ENCODE measurements at places on chromosomes 12 and 14.

GRCh38 chr12:63317880-63318279, 166.9 kb upstream of the AVPR1A start:
- no peak for DNase-seq

DNA sequence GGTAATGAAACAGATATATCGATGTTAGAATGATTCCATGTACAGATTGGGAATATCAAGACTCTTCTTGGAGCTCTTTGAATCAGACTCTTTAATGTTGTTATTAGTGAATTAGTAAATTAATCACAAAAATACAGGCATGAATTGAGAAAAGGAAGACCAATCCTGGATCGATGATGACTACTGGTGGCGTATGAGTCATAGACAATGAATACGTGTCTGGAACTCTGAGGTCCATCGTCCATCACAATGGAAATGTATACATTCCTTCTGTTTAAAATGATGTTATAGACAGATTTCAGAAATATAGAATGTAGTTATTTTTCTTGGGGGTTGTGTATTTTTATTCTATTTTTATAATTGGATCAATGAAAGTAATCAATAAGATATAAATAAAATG, 80.2 kb upstream of the RTL1 start:
- DNase-seq = no peak

DNA sequence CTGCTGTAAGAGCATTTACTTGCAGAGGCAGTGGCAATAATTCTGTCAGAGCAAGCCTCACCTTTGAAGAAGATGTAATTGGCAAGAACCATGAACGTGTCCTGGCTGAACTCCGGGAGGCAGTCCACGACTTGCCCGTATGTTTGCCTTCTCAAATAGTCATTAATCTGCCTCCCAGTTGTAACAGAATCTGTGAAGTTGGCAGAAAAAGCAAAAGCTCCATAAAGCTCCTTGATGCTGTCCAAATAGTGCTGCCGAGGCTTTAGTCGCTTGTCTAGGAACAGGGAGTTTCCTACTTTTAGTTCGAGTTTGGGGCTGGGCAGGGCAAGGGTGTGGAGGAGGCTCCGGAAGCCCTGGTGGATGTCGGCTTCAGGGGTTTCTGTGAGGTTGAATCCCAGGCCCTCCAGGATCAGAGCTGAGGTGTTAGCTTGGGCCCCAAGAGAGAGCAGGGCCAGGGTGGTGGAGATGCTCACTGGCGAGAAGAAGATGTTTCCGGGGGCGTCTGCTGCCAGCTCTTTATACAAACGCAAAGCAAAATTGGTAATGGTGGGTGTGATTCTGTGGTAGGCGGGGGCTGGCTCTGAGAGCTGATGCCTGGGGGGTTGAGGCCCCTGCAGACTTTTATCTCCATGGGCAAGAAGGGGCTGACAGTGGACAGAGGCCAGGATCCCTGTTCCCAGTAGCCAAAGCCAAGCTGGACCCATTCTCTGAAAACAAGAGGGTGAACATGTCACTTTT, 4.4 kb downstream of the SERPINA11 start:
- no peak for DNase-seq

DNA sequence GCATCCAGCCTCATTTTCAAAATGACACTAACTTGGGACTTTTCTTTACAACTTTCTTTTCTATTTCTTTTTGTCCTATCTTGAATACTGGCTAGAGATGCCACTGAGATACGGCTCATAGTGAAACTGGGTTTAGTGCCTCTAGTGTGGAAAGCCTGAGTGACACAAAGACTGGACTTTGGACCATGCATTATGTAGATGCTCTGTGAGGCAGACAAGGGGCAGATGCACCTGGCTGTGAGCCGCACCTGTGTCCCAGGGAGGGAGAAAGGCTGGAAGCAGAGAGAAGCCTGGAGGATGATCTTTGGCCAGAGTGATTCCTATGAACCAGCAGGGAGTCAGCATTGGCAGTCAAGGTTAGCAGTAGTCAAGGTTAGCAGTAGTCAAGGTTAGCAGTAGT, 852.3 kb upstream of the TMEM132C start:
- no peak for DNase-seq

DNA sequence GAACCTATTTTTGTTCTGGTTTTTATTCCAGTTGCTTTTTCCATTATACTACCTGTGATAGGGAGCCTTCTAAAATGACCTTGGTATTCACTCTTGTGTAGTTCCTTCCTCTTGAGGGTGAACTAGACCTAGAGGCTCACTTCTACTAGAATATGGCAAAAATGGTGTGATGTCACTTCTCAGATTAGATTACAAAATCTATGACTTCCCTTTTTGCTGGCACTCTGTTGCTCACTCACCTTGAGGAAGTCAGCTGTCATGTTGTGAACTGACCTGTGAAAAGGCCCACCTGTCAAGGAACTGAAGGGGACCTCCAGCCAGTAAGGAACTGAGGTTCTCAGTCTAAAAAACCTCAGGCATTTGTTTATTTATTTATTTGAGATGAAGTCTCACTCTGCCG, 5.7 kb downstream of the MIPOL1 start:
- no peak for DNase-seq

- no peak for DNase-seq
Observed at GRCh38 chr14:47976139-47976538, 300.7 kb upstream of the MDGA2 start.

DNA sequence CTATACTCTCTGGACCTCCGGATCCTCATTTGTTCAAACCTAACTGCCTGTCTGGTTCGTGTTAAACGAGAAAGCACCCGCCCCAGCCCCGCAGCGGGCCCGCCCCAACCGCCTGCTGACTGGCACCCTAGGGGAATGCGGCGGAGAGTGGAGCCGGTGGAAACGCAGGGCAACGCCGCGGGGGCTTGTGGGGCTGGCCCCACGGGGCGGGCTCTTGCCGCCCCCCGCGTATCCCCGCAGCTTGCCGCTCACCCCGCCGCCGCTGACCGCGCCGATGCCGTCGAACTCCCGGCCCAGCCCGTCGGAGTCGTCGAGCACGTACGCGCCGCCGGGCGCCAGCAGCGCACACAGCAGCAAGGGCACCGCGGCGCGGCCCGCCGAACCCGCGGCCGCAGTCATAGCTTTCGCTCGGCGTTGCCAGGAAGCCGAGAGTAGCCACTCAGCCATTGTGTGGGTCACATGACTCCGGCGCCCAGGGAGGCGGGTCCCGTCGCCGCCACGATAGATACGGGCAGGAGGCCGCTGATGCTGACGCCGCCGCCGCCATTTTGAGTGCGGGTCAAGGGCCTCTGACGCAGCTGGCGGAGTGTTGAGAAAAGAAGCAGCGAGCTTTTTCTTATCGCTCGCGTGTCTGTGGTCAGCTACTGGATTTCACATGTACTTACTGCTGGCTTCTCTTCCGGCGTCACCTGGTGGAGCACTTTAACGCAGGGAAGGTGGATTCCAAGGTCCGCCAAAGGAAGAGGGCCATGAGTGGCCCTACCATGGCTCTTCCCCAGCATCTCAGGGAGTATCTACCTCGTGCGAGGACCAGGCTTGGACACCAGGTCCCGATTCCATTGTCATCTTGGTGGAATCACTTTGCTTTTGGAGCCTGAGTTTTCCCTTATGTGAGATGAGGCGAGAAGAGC, at the start of gene GALC:
TSS of gene GALC (minus strand) at position 465 of the 911 bp plus-strand sequence. CDS start at position 447, 18 bp downstream.
- DNase-seq = peak; percentile 14

- DNase-seq = no peak
Observed at GRCh38 chr14:95068521-95068920, 88.8 kb downstream of the DICER1 start.

DNA sequence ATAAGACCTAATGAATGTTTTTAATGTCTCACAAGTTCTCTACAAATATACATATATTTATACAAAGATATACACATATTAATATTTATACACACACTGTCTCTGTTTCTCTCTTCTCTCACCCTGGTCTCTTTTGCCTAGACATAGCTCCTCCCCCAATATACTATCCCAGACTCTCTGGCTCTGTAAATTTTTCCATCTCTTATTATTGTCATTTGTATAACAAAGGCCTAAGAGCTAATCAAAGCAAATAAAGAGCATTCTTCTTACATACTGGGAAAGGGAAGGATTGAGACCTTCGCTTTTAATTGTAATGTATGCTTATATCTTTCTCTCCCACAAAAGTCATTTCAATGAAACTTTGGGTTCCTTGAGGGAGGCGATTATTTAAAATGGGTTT, 318.1 kb downstream of the ADAMTS20 start:
- no peak for DNase-seq

GRCh38 chr12:69447892-69448291, 22.3 kb upstream of the FRS2 start:
- no peak for DNase-seq

DNA sequence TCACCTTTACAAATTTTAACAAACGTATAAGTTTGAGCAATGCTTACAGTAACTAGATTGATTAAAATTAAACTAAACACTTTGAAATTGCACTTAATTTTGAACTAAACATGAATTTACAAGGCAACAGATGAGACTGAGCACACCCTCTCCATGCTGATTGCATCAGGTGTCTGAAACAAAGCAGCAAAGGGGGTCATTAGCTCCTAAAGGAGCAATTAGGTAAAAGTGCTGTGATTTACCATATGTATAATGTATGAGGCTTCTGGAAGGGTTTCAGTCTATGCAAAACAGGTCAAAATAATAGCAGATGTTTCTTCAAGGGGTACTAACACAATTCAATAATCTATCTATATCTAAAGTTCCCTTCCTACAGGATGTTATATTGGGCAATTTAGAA, 98.8 kb upstream of the LMNTD1 start:
- no peak for DNase-seq

DNA sequence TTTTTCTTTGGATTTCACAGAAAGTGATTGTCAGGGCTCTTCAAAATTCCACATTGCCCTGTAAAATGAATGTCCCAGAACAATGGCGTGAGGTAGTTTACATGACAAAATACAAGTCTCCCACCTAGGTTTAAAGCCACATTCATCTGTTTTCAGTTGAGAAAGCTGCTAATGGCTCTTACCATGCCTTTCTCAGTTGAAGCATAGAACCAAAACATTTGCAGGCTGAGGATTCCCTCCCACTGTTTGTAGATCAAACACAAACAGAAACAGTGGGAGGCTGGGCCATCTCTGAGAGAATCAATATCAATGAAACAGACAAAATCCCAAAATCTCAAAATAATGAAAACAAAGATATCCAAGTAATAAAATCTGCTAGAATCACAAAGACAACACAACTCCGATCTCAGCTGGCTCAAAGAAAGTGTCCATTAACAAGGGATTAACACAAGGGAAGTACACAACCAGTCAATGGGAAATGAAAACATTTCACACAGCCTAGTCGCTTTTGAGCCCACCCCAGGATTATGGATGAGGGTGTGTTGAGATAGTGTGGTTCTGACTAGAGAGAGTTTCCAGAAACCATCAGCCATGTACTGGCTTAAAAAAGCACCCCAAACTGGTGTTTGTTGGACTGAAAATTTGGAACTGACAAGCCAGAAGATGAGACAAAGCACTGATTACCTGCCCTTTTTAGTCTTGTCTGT, 54.5 kb upstream of the TMEM260 start:
- no peak for DNase-seq

GRCh38 chr12:101297661-101298060, 17.8 kb downstream of the UTP20 start:
- DNase-seq = no peak

DNA sequence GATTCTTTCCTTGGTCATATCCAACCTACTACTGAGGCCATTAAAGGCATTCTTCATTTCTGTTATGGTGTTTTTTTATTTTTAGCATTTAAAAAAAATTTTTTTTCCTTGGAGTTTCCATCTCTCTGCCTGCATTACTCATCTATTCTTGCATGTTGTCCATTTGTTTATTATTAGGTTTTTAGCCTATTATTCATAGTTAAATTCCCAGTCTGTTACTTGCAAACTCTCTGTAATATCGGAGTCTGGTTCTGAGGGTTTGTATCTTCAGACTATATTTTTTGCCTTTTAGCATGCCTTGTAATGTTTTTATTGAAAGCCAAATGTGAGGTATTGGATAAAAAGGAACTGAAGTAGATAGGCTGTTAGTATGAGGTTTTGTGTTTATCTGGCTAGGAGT, 284.3 kb downstream of the FUT8 start:
- DNase-seq = no peak

GRCh38 chr14:51097287-51097686, 2.4 kb upstream of the TRIM9 start:
- no peak for DNase-seq

GRCh38 chr12:54049108-54049507, 4.5 kb upstream of the HOXC4 start:
- DNase-seq = no peak

GRCh38 chr14:94680862-94681288, 68.7 kb downstream of the SERPINA3 start:
- DNase-seq = no peak

GRCh38 chr14:93984987-93985410, 8.6 kb upstream of the ASB2 start:
- DNase-seq = peak; percentile 35

DNA sequence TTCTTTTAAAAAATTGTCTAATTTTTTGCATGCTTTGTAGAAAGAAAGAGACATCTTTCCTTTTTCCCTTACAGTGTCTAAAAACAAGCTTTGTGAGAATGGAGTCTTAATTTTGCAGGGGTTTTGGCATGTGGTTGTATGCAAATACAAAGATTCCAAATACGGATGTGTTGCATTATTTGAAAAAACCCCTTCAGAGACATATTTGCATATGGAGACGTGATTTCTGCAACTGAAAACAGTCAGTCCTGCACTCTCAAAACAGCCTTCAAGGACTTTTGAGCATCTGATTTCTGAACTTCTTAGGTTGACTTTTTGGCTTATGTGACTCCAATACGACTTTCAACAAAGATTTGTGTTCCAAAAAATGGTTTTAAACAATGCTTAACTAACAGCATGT, 7.8 kb downstream of the IRAK3 start:
- DNase-seq = no peak

DNA sequence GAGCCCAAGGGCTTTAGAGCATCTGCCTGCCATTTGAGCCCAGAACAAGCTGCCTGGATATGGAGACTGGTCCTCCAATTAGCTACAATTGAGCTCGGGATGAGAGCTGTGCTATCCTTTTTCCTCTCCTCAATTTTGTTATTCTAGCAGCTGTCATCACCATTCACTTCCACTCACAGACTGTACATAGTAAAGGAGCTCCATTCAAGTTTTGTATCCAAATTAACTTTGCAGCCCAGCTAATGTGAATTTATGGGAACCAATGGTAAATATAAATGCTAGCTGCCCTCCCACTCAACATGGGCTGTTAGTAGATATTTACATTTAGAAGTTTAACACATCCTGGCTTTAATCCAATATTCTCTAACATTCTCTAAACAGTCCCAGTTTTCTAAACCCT, 44.6 kb downstream of the BMP4 start:
- no peak for DNase-seq

- DNase-seq = no peak
Observed at GRCh38 chr12:131074221-131075083, 120.7 kb downstream of the ADGRD1 start.

GRCh38 chr12:102958830-102959176, 1.3 kb downstream of the ASCL1 start:
- DNase-seq = no peak

GRCh38 chr12:104115587-104115975, 22.4 kb downstream of the NFYB start:
- DNase-seq = no peak

Data from cerebellar nuclear complex (tissue), 1 donor.